ENCODE measurements at places on chromosomes 7 and 10.

GRCh38 chr10:19638182-19638895 is 177.9 kb upstream of the PLXDC2 start:
- no peak for DNase-seq

DNA sequence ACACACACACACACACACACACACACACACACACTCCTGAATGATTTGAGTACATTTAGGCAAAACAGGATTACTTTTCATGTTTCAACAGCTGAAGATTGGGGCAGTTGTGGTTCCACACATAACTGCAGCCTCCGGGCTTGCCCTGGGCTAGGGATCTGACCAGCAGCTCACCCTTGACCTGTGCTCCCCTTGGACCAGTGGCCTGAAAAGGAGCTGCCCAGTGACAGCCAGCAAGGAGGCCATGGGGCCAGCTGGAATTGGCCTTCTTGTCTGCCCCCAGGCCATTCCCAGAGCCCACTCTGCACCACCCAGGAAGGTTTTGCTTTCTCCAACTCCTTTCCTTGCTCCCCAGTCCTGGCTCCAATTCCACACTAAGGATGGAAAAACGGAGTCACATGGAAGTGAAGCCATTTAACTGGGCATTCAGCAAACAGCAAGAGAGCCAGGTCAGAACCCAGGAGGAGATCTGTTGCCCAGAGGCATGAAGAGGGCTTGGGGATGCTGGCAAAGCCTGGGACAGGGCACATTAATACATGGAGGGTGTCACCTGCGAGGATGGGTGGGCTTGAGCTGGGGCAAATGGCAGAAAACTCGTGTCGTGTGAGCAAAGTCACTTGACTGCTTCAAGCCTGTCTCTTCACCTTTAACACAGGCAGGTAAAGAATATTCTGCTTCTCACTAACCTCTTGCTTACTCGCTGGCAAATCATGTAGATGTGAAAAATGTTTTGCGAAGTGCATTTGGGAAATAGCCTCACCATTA is 61.5 kb upstream of the GDF10 start:
- no peak for DNase-seq

- no peak for DNase-seq
These were observed 1.6 kb downstream of the VIM start for GRCh38 chr10:17229717-17229966.

DNA sequence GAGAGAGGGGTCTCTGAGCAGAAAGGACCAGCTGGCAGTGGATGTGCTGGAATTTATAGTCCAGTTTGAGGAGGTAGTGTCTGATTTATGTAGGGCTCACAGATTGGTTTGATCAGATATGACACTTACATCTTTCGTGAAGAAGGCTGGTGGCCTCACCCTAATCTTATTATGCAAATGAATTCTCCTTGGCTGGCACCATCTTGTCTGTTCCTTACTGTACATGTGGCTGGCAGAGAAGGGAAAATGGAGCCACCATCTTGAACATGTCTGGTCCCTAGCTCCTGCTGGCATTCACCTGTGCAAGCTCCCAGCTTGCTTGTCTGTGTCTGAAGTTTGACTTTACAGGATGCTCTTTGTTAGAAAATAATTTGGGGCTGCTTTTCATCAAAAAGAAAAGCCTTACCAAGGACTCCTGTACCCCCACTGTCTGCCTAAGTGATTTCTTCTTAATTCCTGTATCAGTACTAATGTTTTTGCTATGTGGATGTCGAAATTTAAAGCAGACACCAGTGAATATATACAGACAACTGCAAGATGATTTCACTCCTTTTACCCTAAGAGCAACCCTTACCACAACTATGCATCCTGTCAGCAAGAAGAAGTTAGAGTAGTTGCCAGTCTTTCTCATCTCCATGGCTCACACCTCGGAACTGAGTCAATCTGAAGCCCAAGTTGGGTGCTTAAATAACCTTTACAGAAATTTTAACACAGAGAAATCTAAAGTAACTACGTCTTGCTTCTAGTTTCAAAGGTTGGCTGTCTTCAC is 322.0 kb upstream of the SEMA3D start:
- DNase-seq: no peak

DNA sequence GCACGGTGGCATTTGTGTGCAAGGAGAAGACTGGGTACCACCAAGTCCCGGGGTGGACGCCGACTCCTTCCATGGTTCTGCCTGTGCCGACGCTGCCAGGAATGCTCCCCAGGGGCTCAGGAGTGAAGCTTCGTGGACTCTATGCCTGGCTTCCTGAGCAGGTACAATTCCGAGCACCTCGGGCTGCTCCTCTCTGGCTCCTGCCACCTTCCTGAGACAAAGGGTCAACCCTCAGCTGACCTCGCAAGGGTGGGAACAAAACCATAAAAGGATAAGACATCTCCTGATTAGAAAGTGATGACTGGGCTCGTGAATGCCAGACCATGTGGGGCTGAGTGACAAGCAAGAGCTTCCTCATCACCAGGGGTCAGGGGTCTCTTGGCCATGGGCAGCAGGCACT is 31.8 kb downstream of the CALML3 start:
- DNase-seq: no peak

DNA sequence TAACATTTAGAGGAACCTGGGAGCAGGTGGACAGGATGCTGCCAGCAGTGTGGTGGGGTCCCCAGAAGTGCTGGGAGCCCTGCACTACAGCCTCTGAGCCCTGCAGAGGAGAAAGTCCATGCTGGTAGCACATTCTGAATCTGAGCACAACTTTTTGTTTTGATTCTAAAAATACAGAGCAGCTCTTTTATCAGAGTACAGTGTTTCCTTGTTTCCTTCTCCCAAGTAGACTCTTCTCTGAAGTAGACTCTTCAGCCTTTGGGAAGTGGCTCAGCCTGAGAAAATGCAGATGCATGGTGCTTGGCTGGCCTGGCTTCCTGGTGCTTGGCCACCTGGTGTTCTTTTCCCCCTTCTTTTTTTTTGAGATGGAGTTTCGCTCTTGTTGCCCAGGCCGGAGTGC is 9.1 kb downstream of the ADCY1 start:
- DNase-seq: no peak

DNA sequence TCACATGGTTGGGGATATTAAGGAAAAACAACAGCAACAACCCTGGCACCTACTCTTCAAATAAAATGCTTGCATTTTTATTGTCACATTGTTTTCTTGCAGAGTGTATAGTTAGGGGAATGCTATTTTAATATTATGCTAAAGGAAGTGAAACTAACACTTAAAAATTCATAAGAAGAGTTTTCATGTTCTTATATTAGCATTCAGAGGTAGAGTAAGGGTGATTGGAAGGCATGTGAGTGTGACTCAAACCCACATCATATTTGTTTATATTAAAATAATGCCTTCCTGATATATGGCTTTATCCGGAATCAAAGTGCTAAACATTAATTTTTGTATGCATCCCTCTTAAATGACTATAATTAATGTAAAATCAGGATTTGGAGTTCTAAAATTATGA is 59.8 kb upstream of the TES start:
- DNase-seq: no peak

- DNase-seq: no peak
These were observed 236.3 kb downstream of the HTR7 start for GRCh38 chr10:90621577-90621976.

DNA sequence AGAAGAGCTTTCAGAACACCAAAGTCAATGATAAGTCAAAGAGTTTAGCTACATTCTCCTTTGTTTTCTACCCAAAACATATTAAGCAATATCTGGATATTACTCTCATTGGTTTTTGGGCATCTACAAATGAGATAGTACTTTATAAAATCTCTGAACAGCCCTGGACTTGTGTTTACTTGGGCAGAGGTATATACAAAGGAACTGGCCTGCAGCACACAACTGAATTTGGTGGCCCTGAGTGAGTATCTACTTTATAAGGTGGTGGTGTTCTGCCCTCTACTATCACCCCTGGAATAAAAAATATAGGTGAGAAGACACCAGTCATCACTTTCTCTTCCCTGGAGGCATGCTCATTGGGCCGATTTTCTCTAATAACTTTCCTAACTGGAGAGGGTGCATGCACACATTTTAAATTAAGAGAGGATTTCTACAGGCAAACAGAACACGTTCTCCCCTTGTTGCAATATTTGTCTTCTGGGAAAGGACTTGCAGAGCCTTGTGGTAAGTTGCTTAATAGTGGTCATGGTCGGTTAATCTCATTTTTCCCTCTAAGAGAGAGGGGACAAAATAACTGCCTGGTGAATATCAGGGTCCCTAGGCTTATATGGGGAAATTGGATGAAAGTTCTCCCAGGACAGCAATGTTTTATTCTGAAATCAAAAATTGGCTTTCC is 41.1 kb downstream of the OTUD1 start:
- DNase-seq: no peak

DNA sequence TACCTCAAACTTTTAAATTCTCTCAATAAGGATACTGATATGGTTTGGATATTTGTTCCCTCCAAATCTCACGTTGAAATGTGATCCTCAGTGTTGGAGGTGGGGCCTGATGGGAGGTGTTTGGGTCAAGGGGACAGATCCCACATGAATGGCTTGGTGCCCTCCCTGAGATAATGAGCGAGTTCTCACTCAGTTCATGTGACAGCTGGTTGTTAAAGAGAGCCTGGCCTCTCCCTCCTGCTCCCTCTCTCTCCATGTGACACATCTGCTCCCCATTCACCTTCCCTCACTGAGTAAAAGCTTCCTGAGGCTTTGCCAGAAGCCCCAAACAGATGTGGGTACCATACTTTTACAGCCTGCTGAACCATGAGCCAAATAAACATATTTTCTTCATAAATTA is 19.2 kb downstream of the ABCB4 start:
- no peak for DNase-seq

- peak; percentile 29 for DNase-seq
These were observed 340.2 kb upstream of the CELF2 start for GRCh38 chr10:10677479-10677878.

GRCh38 chr7:97317575-97317974 is 200.1 kb downstream of the SDHAF3 start:
- no peak for DNase-seq

DNA sequence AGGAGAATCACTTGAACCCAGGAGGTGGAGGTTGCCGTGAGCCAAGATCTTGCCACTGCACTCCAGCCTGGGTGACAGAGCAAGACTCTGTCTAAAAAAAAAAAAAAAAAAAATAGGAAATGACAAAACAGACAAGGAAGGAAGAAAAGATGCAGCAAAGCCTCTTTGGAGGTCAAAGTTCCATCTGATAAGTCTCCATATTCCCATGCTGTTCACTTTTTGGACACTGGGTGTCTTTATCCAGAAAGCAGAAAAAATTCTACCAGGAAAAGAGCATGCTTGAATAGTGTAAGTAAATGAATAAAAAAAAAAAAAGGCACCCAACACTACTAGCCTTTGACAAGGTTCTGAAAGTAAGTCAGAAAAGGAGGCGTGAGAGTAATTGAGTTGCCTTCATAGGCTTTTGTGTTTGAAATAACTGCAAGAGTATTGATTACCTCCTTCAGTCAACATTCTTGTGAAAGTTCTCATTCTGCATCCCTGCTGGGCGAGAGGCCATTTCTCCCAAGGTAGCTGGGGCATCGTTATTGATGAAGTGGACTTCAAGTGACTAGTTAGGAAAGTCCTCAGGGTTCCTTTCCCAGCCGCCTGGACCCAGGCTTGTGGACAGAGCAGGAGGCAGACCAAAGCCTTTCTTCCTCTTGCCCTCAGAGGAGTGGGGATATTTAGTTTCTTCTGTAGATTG is 133.3 kb upstream of the KIF5B start:
- no peak for DNase-seq

DNA sequence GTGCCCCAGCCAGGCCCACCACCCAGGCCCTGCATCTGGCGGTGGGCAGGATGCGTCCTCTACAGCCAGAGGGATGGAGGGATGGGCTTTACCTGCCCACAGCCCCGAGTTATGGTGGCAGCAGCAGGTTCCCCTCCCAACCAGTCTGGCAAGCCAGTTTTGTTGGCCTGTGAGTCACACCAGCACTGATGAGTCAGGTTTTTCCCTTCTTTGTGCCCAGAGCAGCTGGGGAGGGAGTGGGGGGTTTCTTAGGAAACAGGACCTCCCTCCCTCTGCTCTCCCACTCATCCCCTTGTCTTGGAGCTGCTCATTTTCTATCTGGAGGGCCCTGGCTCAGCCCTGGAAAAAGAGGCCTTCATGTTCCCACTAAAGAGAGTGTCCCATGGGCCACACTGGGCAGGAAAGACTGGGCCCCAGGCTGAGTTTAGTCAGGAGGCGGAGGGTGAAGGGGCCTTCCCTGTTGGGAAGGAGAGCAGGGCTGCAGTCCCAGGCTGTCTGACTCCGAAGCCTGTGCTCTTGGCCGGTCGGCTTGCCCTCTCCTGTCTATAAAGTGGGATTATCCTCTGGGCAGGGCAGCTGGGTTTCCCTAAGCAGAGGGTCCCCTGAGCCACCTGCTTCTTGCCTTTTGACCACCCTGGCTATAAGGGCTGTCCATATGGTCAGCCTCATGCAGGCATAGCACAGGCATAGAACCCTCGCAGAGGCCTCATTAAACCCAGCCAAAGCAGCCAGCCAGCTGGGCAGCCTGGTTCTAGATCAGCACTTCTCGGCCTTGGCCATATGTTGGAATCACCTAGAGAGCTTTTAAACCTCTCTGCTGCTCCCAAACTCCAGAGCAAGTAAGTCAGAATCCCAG is 30.2 kb upstream of the ANKRD2 start:
- DNase-seq: peak; percentile 32

DNA sequence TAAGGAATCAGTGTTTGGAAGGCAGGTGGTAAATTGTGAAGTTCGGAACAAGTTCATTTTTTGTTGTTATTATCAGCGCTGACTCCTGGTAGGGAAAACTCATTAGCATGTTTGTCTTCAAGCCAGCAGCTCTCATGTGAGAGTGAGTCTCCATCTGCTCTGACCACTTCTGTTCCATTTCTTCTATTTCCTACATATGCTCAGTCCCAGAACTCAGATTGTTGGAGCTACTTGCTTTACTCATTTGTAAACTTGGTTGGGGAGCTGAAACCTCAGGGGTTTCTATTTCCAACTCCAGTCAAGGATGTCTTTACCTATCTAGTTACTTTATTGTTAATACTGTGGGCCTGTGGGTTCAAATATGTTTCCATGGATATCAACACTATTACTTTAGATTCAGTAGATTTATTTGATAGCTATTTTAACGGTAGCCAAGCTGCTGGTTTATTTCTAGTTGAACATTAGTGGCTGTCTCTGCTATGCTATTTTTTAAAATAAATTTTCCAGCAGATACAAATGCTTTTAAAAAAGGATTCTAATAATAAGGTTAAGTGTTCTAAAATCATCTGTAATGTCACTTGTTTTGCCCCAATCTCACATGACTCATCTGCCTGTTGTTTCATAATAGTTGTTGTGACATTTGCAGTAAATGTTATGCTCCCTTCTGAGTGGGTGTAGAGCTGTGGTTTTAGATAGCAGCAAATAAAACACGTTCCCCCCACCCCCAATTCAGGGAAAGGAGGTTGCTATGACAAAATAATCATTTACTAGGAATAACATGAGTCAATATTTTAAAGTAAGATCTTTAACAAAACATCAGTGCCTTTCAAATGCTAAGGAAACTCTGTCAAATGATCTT is 143.3 kb downstream of the HDAC9 start:
- no peak for DNase-seq

- DNase-seq: no peak
These were observed 47.7 kb downstream of the RASGEF1A start for GRCh38 chr10:43218951-43219837.
